AG04449 (cell line): ENCODE measurements at places on chromosomes 13 and 19.

GRCh38 chr13:100209857-100210825, 121.2 kb downstream of the PCCA start:
- no peak for DNase-seq

- no peak for DNase-seq
Observed at GRCh38 chr13:51158880-51159518, 47.9 kb upstream of the C13orf42 start.

DNA sequence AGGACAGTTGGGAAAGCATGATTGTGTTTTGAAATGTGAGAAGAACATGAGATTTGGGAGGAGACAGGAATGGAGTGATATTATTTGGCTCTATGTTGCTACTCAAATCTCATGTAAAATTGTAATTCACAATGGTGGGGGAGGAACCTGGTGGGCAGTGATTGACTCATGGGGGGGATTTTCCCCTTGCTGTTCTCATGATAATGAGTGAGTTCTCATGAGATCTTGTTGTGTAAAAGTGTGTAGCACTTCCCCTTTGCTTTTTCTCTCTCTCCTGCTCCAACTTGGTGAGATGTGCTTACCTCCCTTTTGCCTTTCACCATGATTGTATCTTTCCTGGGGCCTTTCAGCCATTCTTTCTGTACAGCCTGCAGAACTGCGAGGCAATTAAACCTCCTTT, 1261.0 kb upstream of the ATXN8OS start:
- no peak for DNase-seq

- no peak for DNase-seq
Observed at GRCh38 chr19:35090506-35091214, 25.0 kb upstream of the FXYD3 start.

DNA sequence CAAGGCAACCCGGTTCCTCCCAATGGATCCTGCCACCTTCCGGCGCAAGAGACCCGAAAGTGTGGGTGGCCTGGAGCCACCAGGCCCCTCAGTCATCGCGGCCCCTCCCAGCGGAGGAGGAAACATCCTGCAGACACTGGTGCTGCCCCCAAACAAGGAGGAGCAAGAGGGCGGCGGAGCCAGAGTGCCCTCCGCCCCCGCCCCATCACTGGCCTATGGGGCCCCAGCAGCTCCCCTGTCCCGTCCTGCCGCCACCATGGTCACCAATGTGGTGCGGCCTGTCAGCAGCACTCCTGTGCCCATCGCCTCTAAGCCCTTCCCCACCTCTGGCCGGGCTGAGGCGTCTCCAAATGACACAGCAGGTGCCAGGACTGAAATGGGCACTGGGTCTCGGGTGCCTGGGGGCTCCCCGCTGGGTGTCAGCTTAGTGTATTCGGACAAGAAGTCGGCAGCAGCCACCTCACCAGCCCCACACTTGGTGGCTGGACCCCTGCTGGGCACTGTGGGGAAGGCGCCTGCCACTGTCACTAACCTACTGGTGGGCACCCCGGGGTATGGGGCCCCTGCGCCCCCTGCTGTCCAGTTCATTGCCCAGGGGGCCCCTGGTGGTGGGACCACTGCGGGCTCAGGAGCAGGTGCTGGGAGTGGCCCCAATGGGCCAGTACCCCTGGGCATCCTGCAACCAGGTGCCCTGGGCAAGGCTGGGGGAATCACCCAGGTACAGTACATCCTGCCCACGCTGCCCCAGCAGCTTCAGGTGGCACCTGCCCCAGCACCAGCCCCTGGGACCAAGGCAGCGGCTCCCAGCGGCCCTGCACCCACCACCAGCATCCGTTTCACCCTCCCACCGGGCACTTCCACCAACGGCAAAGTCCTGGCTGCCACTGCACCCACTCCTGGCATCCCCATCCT, 11.2 kb upstream of the PRR19 start:
- no peak for DNase-seq
